ENCODE measurements at places on chromosomes 11 and 22. TPM values are rescaled to one million over a fixed set of nuclear protein-coding genes. Genes with fewer than 3 reads are reported as not detected.

- H3K36me3 ChIP-seq: no peaks in the 10 kb centered on the region
- no peak for DNase-seq
- no peak overlapping the region for H3K27ac ChIP-seq
- no peak overlapping the region for H3K4me3 ChIP-seq
Observed at GRCh38 chr11:102647430-102647829, 22.3 kb upstream of the MMP20 start.

DNA sequence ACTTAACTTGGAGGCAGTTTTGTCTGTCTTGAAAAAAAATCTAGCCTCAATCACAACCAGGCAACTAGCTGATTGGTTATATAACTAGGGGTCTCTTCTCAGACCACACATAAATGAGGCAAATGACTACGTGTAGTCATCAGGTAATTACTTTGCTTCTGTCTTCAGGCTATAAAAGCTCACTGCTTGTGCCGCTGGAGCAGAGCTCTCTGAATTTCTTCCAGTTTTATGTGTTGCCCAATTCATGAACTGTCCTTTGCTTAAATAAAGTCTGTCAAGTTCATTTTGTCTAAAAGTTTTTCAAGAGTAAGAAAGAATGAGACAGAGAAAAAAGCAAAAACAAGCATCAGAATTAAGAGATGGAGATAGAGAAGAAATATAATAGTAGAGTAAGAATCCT is 93.4 kb downstream of the MUC15 start:
- H3K27ac ChIP-seq: no peak overlapping the region
- H3K4me3 ChIP-seq: no peak overlapping the region
- H3K27me3 ChIP-seq: no peaks in the 10 kb centered on the region
- no peak for DNase-seq

- H3K4me3 ChIP-seq: no peak overlapping the region
- H3K36me3 ChIP-seq: no peaks in the 10 kb centered on the region
- no peak for DNase-seq
- no peaks in the 10 kb centered on the region for H3K4me1 ChIP-seq
- H3K27ac ChIP-seq: no peak overlapping the region
Observed at GRCh38 chr11:124190298-124191139, 7.4 kb downstream of the OR10D3 start.

DNA sequence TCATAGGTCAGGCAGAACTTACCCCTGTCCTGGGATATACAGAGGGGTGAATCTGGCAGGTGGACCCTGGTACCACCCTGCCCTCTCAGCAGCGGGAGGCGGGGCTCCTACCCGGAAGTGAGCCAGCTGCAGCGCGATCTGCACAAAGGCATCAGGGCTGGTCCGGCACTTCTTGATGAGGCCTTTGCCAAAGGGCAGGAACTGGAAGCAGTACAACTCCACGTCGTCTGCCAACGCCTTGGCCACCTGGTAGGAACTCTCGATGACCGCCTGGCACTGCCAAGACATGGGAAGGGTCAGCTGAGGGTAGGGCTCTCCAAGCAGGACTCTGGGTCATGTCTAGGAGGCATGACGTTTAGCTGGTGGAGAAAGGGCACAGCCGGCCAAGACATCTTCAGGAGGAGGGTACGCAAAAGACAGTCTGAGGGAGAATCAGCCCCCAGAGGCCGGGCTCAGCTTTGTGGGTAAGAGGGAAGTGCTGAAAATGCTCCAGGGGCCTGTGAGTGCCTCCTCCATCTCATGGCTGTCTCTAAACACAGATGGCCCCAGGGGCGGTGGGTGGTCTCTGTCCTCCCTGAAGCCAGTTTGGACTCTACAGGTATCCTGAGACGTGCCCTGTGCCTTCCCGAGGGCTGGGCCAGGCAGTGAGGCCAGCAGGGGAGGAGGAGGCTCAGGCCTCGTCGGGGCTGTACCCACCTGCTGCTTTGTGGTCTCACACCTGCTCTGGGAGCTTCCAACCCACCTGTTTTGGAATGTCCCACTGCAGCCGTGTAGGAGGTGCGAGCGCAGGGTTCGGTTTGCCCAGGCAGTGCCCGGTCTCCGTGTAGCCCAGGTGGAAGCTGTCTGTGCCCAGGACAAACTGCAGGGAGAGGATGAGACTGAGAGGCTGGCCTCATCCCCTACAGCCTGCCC is 6.7 kb downstream of the CPT1B start:
- no peak for DNase-seq
- peaks cover 22% of the 10 kb centered on the region for H3K4me1 ChIP-seq
- peaks cover 5% of the 10 kb centered on the region for H3K36me3 ChIP-seq
- H3K27ac ChIP-seq: no peak overlapping the region

- no peaks in the 10 kb centered on the region for H3K27me3 ChIP-seq
- peak; percentile 51 for DNase-seq
- peaks cover 100% of the 10 kb centered on the region for H3K4me1 ChIP-seq
- H3K27ac ChIP-seq: peak overlapping the region; percentile 97
- no peak overlapping the region for H3K4me3 ChIP-seq
Observed at GRCh38 chr11:118916842-118917388, 8.8 kb downstream of the BCL9L start.

GRCh38 chr11:84906995-84907394 is 720.1 kb downstream of the DLG2 start:
- no peak for DNase-seq
- H3K27ac ChIP-seq: no peak overlapping the region
- H3K27me3 ChIP-seq: no peaks in the 10 kb centered on the region
- no peak overlapping the region for H3K4me3 ChIP-seq

GRCh38 chr11:74696939-74697675 is 34.1 kb downstream of the CHRDL2 start:
- no peaks in the 10 kb centered on the region for H3K36me3 ChIP-seq
- H3K27ac ChIP-seq: peak overlapping the region; percentile 70
- DNase-seq: peak; percentile 73
- H3K27me3 ChIP-seq: no peaks in the 10 kb centered on the region
- no peak overlapping the region for H3K4me3 ChIP-seq
- H3K4me1 ChIP-seq: no peaks in the 10 kb centered on the region

DNA sequence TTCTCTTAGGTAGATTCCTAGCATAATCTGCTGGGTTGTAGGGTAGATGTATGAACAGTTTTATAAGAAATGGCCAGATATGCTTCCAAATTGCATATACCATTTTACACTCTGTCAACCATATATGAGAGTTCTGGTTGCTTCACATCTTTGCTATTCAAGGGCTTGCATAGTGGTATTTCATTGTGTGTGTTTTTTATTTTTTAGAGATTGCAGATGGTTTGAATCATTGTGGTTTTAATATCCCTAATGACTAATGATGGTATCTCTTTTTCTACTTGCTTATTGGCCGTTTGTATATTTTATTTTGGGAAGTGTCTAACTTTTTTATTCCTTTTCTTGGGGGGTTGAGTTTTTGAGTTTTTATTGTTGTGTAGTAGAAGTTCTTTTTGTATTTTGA is 26.9 kb downstream of the RNF214 start:
- no peak overlapping the region for H3K27ac ChIP-seq
- no peak for DNase-seq
- H3K4me3 ChIP-seq: no peak overlapping the region
- no peaks in the 10 kb centered on the region for H3K4me1 ChIP-seq

GRCh38 chr11:82462608-82463242 is 270.9 kb downstream of the FAM181B start:
- H3K4me3 ChIP-seq: no peak overlapping the region
- no peak overlapping the region for H3K27ac ChIP-seq
- DNase-seq: no peak
- H3K27me3 ChIP-seq: no peaks in the 10 kb centered on the region

LMO1 gene
- not detected for total RNA-seq

UNC93B1 gene
- 25.7 TPM for total RNA-seq

FKBP2 gene
- 125 TPM for total RNA-seq

GAB2 gene
- total RNA-seq: 9.6 TPM

Data from thyroid gland (tissue), 4 donors.